ENCODE measurements at places on chromosomes 4 and X.

- DNase-seq, result no peak
Measured at GRCh38 chr4:22427675-22428074, 88.2 kb downstream of the ADGRA3 start.

GRCh38 chr4:66633477-66633876 lies 911.8 kb downstream of the CENPC start:
- DNase-seq, result no peak

DNA sequence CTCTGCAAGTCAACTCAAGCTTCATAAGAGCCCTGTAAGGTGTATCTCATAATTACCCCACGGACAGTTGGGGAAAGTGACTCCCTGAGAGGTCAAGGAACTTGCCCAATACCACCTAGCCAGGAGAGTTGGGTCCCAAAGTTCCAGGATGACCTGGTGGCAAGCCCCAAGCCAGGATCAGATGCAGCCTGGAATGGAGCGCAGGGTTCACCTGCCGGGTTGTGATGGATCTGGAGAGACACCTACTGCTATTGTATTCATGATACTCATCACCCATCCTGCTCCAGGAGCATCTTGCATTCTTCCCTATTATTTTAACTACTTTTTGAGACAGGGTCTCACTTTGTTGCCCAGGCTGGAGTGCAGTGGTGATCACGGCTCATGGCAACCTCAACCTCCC lies 36.1 kb downstream of the ZBTB49 start:
- DNase-seq, result no peak

GRCh38 chrX:97498093-97498492 lies 614.4 kb downstream of the RPA4 start:
- no peak for DNase-seq

GRCh38 chrX:10098270-10098713 lies 58.5 kb upstream of the CLCN4 start:
- no peak for DNase-seq

GRCh38 chr4:95105983-95106382 lies 348.2 kb downstream of the BMPR1B start:
- DNase-seq, result no peak

DNA sequence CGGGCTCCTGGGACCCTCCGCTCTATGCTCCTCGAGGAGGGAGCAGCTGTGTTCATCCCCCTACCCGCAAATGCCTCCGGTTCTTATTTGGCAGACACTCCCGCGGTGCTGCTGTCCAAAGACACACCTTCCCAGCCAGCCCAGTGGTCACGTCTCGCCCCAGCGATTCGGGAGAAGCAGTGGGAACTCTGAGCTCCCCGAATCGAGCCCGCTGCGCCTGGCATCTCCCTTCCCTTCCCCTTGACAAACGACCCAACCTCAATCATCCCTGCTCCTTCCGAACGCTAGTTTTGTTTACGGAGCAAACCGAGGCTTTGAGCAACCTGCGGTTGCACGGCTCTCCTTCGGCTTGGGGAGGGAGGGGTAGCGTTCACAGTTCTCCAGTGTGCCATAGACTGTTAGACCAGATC lies 317 bp upstream of the FRMPD4 start:
- DNase-seq, result no peak

DNA sequence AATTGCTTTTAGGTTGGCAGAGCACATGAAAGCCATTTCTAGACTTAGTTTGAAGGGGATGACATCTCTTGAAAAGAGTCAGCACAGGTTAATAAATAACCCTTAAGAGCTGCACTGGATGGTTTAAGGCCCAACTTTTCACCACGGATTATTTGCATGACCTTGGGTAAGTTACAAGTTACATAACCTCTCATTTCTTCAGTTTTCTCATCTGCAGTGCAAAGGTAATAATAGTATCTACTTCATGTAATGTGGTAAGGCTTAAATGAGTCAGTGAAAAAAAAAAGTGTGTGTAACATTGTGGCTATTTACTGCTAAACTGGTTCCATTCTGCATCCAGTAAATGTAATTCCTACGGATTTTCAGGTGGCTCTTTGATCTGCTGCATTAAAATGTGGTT lies 715.8 kb downstream of the CCSER1 start:
- DNase-seq, result no peak

GRCh38 chrX:111521169-111521568 lies 9.7 kb downstream of the SERTM2 start:
- no peak for DNase-seq

GRCh38 chr4:141465171-141465570 lies 171.2 kb upstream of the IL15 start:
- no peak for DNase-seq

GRCh38 chr4:10106421-10107039 lies 10.1 kb downstream of the WDR1 start:
- peak; percentile 58 for DNase-seq

DNA sequence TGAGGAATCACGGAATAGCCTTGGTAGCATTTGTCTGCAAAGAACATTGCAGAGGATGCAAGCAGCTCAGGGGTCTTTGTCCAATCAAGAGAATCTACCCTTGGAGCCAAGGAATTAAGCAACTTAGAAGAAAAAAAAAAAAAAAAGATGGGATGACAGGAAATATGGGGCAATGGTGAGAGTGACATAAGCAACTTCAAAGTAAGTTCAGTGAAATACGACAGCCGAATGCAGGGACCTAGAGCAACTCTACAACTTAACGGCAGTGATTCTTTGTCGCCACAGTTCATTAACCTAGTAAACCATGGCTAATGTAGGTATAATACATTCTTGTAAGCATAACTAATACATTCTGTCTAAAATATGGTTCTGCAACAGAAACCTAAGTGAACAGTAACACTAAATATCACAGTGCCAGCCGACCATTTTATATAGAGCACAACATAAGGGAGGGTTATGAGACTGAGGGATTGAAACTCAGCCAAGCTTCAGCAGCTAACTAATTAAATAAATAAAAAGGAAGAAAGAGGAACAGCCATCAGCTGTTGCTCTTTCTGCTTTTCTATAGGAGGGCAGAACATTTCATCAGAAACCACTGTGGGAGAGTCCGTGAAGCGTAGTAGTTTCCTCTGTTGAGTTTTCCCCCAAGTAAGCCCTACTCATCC lies 74.7 kb downstream of the PPARGC1A start:
- DNase-seq, result no peak

DNA sequence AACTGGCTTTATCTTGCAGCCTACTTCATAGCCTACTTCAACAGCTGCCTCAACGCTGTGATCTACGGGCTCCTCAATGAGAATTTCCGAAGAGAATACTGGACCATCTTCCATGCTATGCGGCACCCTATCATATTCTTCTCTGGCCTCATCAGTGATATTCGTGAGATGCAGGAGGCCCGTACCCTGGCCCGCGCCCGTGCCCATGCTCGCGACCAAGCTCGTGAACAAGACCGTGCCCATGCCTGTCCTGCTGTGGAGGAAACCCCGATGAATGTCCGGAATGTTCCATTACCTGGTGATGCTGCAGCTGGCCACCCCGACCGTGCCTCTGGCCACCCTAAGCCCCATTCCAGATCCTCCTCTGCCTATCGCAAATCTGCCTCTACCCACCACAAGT lies 4.0 kb downstream of the GPR50 start:
- no peak for DNase-seq

- DNase-seq, result no peak
Measured at GRCh38 chrX:146581981-146582712, 227.4 kb upstream of the CXorf51B start.

GRCh38 chr4:105924341-105924740 lies 29.1 kb downstream of the NPNT start:
- no peak for DNase-seq

DNA sequence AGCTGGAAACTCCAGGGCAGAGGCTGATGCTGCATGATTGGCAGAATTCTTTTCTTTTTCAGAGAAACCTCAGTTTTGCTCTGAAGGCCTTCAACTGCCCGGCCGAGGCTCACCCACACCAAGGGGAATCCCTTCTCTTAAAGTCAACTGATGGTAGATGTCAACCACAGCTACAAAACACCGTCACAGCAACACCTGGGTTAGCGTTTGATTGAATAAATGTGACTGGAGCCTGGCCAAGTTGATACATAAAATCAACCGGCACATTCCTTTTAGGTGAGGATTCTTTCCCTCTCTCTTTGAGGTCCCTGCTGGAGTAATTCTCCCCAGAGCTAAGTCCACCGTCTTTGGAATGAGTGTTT lies 15.2 kb upstream of the KIAA0232 start:
- DNase-seq, result no peak

DNA sequence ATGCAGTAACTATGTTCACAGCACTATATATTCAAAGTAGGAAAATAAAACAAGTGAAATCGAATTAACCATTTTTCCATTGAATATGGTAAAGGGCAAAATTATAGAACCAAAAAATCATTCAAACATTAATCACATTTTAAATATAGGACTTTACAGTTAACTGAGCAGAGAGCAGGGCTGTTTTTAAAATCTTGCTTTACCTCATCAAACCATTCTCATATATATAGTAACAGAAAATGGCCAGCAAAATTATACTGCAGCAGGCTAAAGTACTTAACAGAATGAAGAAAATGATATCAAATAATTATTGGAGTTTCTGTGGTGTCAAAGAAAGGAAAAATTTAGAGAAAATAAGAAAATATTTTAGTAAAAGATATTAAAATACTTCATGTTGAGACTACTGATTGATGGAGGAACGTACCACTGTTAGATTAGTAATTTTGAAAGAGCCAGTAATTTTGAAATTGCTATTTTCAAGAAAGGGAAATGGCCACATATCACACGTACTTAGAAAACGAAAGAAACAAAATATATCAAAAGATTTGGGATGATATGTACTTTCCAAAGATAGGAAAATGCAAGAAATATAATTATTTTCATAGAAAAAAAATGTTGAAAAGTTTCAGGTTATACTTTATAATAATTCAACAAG lies 813.7 kb downstream of the DMD start:
- no peak for DNase-seq

- DNase-seq, result no peak
Measured at GRCh38 chrX:151478058-151478457, 81.1 kb downstream of the VMA21 start.

DNA sequence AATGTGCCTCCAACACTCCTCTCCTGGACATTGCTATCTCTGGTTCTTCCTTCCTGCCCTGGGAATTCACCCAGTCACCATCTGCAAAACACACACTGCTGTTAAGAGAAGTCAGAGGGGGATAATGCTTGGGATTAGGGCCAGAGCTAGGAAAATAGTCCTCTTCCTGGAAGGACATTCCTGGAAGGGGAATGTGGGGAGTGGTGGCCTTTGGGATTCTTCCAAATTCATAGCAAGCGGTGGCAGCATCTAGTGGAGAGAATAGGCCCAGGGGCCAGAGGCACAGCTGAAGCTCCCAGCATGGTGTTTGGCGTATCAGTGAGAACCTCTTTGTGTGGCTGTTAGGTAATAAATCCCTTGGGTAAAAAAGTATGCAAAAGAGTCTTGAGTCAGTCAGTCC lies 34.3 kb downstream of the SHROOM4 start:
- DNase-seq, result no peak

DNA sequence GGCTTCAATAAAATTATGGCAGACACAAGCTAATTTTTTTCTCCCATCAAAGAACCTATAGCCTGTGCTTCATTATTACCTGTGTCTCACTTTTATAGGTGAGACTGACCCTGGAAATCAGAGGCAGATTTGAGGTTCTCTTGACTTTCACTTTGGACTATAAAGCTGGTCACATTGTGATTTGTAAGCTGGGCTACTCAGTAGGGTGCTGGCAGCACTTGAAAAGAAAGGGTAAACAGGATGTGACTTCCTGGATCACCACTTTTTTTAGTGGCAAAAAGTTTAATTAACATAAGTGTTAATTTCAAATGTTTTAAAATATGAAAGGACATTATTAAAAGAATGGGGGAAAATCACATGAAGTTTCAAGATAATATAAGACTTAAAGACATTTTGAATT lies 50.6 kb upstream of the GATB start:
- DNase-seq, result no peak

DNA sequence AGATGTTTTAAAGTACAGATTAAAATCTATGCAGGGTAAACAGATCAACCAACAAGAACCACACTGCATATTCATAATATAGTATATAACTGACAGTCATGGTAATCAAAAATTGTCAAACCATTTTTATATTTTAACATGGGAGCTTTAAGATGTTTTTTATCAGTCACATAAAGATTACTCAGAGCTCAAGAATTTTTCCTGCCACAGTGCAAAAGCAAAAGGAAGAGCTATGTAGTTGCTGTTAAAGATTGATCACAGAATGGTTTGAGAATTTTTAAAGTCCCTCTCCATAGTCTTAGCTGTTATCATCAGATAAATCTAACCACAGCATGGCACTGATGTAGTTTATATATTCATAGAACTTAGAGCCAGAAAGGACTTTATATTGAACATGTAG lies 8.5 kb downstream of the RAB9B start:
- DNase-seq, result no peak

DNA sequence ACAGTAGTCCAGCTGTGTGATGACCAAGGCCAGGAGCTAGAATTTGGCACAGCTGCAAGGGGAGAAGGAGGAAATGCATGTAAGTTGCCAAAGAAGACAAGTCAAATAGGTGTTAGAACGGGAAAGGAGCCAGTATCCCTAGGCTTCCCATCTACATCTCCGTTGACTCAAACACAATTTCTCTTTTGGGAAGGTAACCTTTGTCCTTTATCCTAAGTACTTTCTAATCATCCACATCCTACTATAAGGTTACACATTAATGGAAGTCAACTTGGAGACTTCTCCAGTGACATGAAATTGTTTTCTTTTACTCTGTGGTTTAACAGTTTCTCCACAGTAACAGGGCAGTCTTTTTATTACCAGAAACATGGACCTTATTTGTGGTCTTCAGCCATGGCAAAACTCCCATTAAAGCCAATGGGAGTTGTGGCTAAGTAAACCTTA lies 620.0 kb downstream of the ANKRD50 start:
- no peak for DNase-seq

GRCh38 chr4:52005604-52006273 lies 14.4 kb downstream of the LRRC66 start:
- no peak for DNase-seq

GRCh38 chr4:76061982-76062381 lies 12.5 kb upstream of the ART3 start:
- no peak for DNase-seq

DNA sequence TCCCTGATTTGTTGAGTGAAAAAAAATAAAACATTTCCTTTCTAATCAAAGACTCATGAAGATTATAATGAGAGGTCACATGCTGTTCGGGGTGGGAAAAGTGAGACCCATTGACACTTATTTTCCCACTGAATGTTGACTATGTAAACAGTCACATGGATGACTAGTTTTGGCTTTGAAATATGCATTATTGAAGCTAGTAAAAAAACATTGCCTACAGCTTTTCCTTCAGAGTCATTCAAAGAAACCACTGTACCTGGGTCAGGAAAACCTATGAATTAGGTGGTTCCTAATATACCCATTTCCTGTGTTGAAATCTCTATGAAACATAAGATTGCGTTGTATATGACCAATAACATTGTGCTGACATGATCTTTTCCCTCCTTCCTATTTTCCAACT lies 251.2 kb downstream of the CFAP299 start:
- no peak for DNase-seq

- no peak for DNase-seq
Measured at GRCh38 chr4:11312389-11312788, 116.3 kb downstream of the HS3ST1 start.

GRCh38 chr4:16056681-16057385 lies 27.0 kb downstream of the PROM1 start:
- DNase-seq, result no peak

Data from bone marrow (tissue), 2 donors.